ENCODE measurements at places on chromosomes 7 and 10. TPM values are rescaled to one million over a fixed set of nuclear protein-coding genes. Genes with fewer than 3 reads are reported as not detected.

GRCh38 chr7:25877802-25878789 lies 273.9 kb upstream of the NFE2L3 start:
- no peak for DNase-seq

- DNase-seq = no peak
Measured at GRCh38 chr10:36003031-36003600, 361.0 kb upstream of the FZD8 start.

GRCh38 chr10:101216207-101217043 lies 12.8 kb downstream of the LBX1 start:
- no peak for DNase-seq

DNA sequence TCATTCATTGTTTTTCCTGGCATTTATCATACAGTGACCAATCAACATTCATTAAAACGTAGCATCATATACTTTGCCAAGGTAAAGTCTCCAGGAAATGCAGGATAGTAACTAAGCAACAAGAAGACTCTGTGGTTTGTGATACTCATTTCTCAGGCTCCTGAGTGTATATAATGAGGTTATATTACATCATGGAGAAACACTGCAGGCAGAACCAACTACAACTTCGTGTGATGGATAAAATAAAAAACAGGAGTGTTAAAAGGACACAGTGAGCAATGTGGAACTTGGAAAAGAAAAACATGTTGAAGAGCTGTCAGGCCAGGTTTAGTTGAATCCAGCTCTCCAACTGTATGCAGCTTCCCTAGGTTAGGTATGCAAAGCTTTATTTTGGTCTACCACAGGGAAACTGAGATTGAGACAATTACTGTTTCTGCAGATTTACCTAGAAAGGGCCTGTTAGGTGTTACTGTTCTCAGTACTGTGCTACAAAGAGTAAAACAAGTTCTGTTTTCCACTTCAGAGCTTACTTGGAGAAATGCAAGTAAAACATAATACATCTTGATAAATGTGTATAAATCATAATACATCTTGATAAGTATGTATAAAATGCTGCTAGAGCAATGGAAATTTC lies 7.8 kb upstream of the CCNY start:
- DNase-seq = no peak

The CHST3 gene
- 13.2 TPM for total RNA-seq

- DNase-seq = no peak
Measured at GRCh38 chr10:62053860-62054259, 152.4 kb downstream of the ARID5B start.

All from ureter (tissue), 1 donor.